ENCODE measurements at places on chromosomes 12 and 14. TPM values are rescaled to one million over a fixed set of nuclear protein-coding genes. Genes with fewer than 3 reads are reported as not detected.

The KCNC2 gene
- 11.6 TPM for total RNA-seq

The KCNJ8 gene
- 0.66 TPM for total RNA-seq

The MMP17 gene
- 65.8 TPM for total RNA-seq

The OR10AD1 gene
- total RNA-seq: not detected

GRCh38 chr14:68020999-68021663 is 201.6 kb downstream of the RAD51B start:
- DNase-seq: no peak

GRCh38 chr12:100566887-100567637 is 6.4 kb upstream of the GAS2L3 start:
- DNase-seq: no peak

DNA sequence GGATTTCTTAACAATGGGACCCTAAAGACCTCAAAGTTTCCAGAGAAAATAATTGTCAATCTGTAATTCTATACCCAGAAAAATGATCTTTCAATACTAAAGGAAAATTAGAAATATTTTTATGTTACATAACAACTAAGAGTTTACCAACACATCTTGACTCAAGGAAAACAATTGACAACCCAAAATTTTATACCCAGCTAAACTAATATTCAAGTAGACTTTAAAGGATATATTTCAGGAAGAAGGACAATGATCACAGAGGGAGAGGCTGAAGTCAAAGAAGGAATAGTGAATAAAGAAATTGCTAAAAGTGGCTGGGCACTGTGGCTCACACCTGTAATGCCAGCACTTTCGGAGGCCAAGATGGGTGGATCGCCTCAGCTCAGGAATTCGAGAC is 12.6 kb upstream of the PLD4 start:
- no peak for DNase-seq

DNA sequence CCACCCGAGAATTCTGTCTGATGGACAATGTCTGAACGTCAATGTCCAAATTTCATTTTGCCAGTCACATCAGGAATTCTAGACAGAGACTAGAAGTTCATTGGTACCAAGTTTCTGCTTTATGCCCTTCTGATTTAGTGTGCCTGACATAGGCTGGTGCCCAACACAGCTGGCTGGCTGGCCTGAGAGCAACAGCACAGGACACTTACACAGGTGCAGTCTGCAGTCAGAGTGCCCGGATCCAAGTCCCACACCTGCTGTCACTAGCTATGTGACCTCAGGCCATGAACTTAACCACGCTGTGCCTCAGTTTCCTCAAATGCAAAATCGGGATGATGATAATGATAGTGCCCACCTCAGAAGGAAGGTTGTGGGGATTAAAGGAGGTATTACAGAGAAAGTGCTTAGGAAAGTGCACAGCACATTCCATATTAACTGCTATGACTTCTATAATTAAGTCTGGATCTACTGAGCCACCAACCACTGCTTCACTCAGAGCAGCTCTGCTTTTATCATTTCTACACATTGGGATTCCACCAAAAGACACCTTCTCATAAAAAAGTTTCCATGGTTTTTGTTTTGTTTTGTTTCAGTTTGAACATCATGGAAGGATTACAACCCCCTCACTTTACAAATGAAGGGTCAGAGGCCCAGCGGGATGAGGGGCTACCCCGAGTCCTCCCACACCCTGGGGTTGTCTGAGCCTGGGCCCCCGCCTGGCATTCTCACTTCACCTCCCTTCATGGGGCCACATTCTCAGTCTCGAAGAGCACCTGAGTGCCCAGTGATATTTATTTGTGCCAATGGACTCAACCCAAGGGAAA is 168.8 kb upstream of the BCL2L14 start:
- no peak for DNase-seq

- DNase-seq: no peak
These were observed 60.8 kb upstream of the CLMN start for GRCh38 chr14:95380350-95381042.

- no peak for DNase-seq
These were observed 139.7 kb downstream of the PRIMA1 start for GRCh38 chr14:93648440-93649168.

GRCh38 chr14:99035712-99036610 is 236.0 kb downstream of the BCL11B start:
- no peak for DNase-seq
